ENCODE measurements at places on chromosomes 6 and 20.

- DNase-seq, result no peak
These were observed 513.7 kb upstream of the SULF2 start for GRCh38 chr20:48298851-48299484.

GRCh38 chr6:165694296-165694695, 31.3 kb upstream of the PDE10A start:
- DNase-seq, result no peak

DNA sequence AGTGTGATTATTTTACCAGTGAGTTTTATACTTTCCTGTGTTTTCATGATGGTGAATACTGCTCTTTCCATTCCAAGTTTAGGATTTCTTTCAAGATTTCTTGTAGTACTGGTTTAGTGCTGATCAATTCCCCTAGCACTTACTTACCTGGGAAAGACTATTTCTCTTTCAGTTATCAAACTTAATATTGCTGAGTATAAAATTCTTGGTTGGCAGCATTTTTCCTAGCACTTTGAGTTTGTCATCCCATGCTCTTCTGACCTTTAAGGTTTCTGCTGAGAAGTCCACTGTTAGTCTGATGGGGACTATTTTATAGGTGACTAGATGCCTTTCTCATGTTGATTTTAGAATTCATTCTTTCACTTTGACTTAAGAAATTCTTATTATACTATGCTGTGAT, 842.8 kb upstream of the CITED2 start:
- DNase-seq, result no peak

DNA sequence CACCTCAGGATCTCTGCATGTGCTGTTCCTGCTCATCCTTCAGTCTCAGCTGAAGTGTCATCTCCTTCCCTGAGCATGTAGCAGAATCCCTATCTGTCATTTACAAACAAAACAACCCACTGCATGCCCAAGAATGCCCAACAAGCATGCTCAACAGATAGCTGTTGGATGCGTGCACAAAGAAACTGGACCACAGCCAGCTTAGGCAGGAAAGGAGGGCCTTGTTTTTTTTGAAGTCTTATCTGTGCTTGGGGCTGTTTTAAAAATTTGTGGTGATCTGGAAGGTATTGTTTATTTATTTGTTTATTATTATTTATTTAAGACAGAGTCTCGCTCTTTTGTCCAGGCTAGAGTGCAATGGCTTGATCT, 18.5 kb upstream of the SLC16A10 start:
- no peak for DNase-seq

GRCh38 chr6:30154709-30155519, 6.1 kb downstream of the TRIM10 start:
- DNase-seq, result no peak

DNA sequence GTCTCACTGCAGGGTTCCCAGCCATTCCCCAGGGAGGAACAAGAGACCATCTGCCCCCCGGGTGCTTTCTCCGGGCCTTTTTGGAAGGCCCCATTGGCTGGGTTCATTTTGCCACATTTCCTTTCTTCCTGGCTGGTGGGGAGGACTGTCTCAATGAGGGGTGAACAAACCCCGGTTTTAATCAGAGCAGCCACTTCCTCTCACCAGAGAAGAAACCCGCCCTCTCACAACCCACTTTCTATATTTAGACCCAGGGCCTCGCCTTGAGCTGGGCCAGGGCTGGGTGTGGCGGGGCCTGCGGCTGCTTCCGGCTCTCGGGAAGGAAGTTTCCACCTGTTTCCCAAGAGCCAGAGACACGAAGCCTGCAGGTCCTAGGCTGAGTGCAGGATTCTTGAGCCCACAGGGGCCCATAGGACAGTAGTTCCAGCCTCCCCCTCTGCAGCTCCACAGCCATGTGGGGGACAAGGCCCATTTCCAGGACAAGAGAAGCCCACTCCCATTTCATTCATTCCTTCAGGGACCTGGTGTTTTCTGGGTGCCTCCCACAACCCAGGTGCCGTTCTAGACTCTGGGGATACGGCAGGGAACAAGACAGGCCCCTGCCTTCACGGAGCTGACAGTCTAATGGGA, 41.8 kb downstream of the RBM38 start:
- DNase-seq, result peak; percentile 81

GRCh38 chr20:21522481-21523280, 8.8 kb upstream of the NKX2-2 start:
- no peak for DNase-seq

- DNase-seq, result no peak
These were observed 134.3 kb downstream of the RTN4IP1 start for GRCh38 chr6:106495014-106495413.

DNA sequence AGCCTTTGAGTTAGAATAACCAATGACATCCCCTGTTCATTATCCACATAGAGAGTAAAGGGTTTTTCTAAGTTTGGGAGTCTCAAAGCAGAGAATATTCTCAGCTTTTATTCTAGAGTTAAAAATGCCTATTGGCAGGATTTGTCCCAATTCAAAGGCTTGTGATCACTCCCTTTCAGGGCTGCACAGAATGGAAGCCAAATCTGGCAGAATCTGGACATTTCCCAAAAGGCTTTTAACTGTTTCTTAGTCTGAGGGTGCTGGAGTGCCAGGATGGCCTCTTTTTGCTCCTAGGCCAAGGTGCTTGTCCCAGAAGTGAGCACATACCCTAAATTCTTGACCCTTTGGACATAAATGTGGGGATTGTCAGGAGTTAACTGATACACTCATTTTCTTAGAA, 556.6 kb downstream of the DOK5 start:
- no peak for DNase-seq

DNA sequence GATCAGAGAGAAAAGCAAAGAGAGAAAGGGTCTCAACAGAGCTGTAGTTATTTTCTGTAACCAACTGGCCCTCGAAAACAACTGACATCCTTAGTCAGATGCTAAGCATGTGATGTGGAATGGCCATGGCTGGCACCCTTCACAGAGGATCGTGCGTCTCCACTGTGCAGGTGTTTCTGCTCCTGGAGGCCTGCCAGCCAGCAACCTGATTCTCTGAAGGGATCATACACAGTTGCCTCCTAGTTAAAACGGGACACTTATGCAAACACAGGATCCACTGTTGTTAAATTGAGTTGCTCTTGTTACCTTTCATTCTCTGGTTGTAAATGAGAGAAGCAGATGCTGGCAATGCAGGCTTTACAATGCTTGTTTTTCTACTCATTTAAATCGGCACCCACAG, 148.5 kb downstream of the HDGFL1 start:
- no peak for DNase-seq

- no peak for DNase-seq
These were observed 325.6 kb downstream of the BTBD3 start for GRCh38 chr20:12243327-12243726.

- no peak for DNase-seq
These were observed 75.3 kb downstream of the SLC23A2 start for GRCh38 chr20:4925842-4926530.

DNA sequence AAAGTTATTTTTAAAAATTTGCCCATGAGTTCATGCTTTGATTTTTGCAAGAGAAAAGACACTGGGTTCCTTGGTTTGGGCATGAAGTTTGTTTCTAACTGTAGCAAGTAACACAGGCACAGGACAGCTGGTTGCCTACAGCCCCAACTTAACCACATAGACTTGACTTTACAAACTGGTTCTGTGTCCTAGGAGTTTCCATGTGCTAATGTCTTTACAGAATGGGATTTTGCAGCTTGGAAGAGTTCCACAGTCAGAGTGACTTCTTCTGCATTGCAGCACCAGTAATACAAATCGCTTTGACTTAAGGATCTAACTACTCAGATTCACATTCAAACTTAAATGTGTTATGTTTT, 44.3 kb downstream of the OR2B2 start:
- DNase-seq, result no peak

DNA sequence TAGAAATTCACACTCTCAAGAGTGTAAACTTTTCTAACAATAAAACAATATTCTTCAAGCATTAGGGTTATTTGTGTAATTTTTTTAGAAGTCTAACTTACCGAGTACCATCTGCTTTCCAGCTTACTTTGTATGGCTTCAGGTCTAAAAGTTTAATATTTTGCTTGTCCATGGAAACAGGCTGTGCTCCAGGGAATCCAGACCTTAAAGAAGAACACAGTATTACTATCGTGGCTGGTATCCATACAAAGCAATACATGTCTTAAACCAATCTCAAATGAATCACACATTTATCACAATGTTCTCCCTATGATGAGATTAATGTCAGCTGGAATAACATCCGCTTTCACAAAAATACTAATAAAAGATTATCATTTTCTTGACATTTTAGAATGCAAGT, 73.0 kb downstream of the RNGTT start:
- no peak for DNase-seq

- DNase-seq, result no peak
These were observed 504.0 kb upstream of the SPTLC3 start for GRCh38 chr20:12504779-12505178.

DNA sequence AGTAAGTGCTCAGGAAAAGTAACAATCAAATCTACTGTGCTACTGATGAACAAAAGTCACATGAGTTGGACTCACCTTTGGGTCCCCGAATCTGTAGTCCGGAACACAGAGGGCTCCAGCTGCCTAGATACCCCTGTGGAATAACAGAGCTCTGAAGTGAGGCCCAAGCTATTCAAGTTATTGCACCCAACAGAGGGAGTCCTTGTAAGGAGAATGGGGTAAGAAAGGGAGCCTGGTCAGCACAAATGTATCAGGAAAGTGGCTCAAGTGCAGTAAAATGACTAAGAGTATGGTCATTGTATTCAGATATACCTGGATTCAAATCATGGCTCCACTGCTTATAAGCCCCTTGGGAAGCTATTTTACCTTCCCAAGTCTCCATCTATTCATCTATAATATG, 20.9 kb downstream of the EDN1 start:
- DNase-seq, result no peak

- no peak for DNase-seq
These were observed 67.8 kb upstream of the SASH1 start for GRCh38 chr6:148274809-148275208.

GRCh38 chr6:32113386-32114352, 4.5 kb upstream of the TNXB start:
- no peak for DNase-seq

GRCh38 chr6:66396549-66396948, 689.5 kb upstream of the EYS start:
- no peak for DNase-seq

DNA sequence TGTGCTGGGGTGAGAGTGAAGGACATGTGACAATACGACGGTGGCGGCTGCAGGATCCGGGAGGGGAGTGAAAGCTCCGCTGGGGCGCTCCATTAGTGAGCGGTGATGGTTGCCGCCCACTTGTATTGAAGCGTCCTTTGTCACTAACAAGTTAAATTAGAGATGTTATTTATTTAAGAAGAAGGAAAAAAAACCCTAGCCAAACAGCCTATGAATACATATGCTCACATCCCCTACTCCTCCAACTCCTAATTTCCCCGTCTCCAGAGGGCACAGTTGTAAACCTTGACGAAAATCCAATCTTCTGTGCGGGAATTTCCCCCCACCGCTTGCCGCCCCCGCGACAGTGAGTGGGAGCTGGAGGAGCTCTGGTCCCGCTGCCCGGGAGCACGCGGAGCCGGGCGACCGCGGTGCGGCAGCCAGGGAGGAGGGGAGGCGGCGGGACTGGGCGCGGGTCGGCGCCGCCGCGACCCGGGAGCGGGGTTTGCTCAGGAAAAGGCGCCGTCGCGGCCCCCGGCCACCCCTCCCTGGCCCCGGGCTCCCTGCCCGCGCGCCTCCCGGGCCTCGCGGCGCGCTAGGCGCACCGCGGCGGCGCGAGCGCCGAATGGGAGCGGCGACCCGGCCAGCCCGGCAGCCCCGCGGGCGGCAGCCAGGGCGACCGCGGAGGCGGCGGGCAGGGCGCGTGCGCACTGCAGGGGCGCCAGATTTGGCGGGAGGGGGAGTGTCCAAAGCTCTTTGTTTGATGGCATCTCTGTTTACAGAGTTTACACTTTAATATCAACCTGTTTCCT, at the start of gene MYB:
Gene MYB, plus strand, starts transcription at position 767 of the 791 bp plus-strand sequence. CDS start 206 bp downstream, outside the sequence.
- peak; percentile 64 for DNase-seq

GRCh38 chr6:131911951-131912350, 39.2 kb downstream of the CCN2 start:
- DNase-seq, result no peak

- DNase-seq, result no peak
These were observed 94.2 kb upstream of the EXOC2 start for GRCh38 chr6:786946-787763.

DNA sequence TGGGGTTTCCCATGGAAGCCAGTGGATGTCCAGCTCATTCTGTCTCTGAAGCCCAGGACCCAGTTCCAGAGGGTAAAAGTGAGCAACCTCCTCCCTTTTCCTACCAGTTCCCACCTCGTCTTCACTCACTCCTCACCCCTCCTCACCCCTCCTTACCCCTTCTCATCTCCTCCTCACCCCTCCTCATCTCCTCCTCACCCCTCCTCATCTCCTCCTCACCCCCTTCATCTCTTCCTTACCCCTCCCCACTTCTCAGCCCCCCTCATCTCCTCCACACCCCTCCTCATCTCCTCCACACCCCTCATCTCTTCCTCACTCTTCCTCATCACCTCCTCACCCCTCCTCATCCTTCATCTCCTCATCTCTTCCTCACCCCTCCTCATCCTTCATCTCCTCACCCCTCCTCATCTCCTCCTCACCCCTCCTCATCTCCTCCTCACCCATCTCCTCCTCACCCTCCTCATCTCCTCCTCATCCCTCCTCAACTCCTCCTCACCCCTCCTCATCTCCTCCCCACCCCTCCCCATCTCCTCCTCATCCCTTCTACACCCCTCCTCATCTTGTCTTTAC, 246.1 kb downstream of the MYLK4 start:
- DNase-seq, result no peak

DNA sequence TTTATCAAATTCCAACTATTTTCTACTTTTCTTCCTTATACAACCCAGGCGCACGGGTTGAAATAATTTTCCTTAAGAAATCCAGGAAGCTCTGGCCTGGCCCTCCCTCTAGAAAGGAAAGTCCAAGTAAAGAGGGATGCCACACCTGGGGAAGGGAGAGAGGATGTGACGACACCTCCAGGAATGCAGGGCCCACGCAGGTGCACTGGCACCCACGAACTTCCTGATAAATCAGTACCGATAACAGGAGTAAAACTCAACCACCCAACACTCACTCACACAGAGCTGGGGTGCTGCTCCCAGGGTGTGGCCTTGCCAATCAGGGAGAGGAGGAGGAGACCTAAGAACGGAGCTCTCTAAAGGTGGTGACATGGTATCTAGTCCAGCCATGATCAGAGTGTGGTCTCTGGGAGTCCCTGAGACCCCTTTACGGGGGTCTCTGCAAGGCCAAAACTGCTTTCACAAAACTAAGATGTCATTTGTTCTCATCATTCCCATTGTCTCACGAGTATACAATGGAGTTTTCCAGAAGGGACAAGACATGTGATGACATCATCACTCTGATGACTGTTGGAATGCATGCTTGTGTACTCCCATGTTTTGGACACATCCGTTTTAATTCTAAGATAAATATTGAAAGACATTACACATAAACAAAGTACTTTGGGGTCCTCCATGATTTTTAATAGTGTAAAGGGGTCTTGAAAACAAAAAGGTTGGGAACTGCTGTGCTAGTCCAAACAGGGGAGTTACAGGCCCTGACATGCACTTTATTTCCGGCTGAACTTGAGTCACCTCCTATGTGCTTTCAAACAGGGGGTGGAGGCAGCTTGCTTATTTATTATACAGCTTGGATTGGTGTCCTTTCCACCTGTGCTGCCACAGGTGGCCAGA, 2.2 kb upstream of the PARD6B start:
- DNase-seq, result no peak

- DNase-seq, result no peak
These were observed 53.2 kb downstream of the MRAP2 start for GRCh38 chr6:84086545-84087429.

- no peak for DNase-seq
These were observed 951.8 kb upstream of the MAP3K7 start for GRCh38 chr6:91538622-91539021.

- DNase-seq, result no peak
These were observed 157.4 kb downstream of the TFAP2C start for GRCh38 chr20:56786503-56786902.

GRCh38 chr6:16751251-16751946, 9.9 kb downstream of the ATXN1 start:
- DNase-seq, result no peak
